ENCODE measurements at places on chromosomes 5 and 9.

DNA sequence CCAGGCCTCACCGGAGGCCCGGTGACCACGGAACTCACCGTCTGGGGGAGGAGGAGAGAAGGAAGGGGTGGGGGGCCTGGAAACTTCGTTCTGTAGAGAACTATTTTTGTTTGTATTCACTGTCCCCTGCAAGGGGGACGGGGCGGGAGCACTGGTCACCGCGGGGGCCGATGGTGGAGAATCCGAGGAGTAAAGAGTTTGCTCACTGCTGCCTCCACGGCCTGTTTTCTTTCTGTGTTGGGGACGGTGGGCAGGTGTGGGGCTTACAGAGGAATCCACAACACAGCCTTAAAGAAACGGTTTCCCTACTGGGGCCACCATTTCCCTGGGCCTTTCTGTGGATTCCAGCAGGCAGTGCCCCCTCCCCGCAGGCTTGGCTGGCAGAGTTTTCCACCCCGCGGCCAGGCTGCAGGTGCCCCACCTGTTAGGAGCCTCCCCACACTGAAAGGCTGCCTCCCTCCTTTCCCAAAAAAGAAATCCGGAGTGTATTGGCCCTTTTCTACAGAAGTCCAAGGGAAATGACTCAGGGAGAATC, 80.8 kb downstream of the NTNG2 start:
- no peak for DNase-seq

DNA sequence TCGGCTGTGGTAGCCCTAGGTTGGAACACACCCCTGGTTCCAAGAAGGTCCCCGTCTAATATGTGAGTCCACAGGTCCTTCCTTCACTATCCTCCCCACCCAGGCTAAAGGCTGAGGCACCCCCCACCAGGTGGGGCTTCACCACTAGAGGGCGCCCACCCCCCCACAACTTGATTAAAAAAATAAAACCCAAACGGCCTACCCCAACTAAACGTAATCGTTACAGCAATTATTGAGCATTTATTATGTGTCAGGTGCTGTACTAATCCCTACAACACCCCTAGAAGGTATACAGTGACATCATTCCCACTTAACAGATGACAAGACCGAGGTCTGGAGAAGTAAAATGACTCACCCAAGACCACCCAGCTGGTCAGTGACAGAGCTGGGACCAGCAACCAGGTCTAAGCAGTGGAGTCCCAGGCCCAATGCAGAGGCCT, 65.0 kb downstream of the FGF18 start:
- DNase-seq: peak; percentile 23

- no peak for DNase-seq
These were observed 24.9 kb downstream of the VAV2 start for GRCh38 chr9:133967024-133967741.

- DNase-seq: no peak
These were observed 40.2 kb downstream of the RGS3 start for GRCh38 chr9:113503613-113504211.

DNA sequence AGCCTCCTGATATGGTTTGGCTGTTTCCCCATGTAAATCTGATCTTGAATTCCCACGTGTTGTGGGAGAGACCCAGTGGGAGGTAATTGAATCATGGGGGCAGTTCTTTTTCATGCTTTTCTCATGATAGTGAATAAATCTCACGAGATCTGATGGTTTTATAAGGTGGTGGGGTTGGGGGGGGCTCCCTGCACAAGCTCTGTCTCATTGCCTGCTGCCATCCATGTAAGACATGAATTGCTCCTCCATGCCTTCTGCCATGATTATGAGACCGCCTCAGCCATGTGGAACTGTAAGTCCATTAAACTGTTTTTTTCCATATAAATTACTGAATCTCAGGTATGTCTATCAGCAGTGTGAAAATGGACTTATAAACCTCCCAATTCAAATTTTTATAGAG, 12.8 kb downstream of the XRCC4 start:
- DNase-seq: no peak

- DNase-seq: no peak
These were observed 68.2 kb downstream of the DOCK2 start for GRCh38 chr5:169705322-169705721.

GRCh38 chr5:35158622-35159369, 71.5 kb downstream of the PRLR start:
- no peak for DNase-seq

GRCh38 chr9:84241817-84242373, 98.7 kb downstream of the SLC28A3 start:
- no peak for DNase-seq

- DNase-seq: no peak
These were observed 65.8 kb downstream of the MCCC2 start for GRCh38 chr5:71652803-71653543.

DNA sequence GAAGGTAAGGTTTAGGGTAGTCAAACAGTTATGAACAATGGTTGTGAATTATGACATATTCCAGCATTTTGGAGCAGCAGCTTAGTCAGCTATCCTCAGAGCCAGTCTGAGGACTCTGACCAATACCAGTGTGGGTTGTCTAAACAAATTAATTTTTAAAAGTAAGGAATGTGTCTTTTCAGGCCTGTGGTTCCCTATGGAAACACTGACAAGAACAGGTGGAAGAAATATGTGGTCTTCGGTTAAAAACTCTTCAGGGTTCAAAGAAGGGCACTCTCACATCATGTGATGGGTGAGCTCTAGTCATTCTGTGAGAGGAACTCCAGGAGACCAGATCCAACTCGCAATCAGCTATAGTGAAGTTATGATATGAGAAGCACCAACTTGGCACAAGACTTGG, 33.5 kb upstream of the ALDOB start:
- no peak for DNase-seq

GRCh38 chr5:15620501-15620900, 120.5 kb downstream of the FBXL7 start:
- DNase-seq: no peak

DNA sequence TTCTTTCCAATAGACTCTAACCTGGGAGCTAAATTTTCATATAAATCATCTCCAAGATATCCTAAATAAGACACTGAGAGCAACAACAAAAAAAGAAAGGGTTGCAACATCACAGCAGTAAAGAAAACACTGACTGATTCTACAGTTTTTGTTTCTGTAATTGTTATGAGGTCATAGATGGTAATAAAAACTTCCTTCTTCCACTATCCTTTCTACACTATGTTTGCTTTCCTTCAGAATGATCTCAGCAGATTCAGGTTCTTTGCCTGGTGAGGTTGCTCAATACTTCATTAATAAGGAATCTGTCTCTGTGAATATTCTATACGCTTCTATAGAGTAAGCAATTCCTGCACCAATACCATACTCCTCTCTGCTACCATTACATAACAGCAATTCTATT, 835.6 kb upstream of the GRAMD2B start:
- DNase-seq: no peak

DNA sequence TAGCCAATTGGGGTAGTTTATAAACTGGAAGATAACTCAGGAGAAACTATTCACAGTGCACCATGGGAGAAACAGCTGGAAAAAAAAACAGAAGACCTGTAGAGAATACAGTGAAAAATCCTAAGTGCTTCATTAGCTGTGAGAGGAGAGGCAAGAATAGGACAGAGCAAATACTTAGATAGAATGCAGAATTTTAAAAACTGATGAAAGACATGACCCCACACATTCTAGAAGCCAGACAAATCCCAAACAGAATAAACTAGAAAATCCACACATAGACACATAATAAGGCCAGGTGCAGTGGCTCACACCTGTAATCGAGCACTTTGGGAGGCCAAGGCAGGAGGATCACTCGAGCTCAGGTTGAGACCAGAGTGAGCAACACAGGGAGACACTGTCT, 7.5 kb upstream of the FAM151B start:
- no peak for DNase-seq

DNA sequence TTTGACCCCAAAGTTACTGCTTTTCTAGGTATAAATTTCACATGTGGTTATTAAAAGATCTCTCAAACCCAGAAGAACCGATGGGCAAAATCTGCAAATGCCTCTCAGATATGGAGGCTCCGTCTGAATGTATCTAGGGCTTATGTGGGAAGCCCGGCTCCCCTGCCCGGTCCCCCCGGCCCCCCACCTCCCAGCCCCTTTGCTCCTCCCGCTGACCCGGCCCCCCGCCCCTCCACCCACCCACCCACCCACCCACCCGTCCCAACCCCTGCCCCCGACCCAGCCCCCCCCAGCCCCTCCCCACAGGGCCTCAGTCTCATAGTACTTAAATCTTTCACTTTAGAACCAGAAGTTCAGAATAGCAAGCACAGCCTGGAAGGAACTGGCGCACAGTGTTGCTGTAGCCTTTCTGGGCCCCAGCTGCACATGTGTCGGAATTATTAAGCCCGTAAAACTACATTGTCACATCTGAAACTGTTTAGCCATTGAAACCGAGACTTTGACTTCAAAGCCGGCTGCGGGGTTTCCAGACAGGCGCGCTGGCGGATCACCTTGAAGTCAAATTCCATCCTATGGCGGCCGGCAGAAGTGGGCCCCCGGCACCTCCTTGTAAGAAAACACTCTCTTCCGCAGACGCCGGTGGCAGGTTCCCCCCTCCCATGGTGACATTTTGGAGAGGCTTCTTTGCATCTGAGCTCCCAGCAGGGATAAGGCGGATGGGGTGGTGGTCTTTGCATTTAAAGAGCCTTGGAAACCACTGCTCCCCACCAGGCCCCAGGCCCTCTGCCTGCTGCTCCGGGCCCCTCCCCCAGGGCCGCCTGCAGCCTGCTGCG, 12.8 kb downstream of the NKD2 start:
- DNase-seq: no peak

DNA sequence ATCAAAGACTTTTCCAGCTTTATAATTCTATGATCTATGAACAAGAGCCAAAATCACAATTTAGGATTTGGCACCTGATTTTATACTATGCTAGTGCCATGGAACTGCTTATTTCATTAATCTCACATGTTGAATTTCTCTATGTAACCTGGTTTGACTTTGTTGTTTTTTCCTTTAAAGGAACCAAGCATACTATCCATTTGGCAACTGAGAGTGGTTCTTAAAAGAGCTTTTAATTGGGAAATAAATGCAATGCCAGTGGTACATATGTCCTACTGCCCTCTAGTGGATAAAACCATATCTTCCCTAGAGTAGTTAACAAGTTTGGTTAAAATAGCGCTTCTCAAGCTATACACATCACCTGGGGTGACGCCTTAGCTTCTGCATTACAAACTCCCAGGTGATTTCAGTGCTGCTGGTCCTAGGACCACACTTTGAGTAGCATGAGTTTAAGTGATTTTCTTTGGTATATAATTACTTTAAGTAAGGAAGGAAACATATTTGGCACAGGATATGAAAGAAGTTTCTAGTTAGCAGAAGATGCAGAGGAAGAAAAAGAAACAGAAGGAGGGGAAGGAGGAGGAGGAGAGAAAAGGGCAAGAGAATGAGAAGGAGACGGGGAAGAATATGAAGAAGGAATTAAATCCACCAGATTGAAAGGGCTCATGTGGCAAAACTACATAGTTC, 56.8 kb downstream of the FGF10 start:
- DNase-seq: no peak

DNA sequence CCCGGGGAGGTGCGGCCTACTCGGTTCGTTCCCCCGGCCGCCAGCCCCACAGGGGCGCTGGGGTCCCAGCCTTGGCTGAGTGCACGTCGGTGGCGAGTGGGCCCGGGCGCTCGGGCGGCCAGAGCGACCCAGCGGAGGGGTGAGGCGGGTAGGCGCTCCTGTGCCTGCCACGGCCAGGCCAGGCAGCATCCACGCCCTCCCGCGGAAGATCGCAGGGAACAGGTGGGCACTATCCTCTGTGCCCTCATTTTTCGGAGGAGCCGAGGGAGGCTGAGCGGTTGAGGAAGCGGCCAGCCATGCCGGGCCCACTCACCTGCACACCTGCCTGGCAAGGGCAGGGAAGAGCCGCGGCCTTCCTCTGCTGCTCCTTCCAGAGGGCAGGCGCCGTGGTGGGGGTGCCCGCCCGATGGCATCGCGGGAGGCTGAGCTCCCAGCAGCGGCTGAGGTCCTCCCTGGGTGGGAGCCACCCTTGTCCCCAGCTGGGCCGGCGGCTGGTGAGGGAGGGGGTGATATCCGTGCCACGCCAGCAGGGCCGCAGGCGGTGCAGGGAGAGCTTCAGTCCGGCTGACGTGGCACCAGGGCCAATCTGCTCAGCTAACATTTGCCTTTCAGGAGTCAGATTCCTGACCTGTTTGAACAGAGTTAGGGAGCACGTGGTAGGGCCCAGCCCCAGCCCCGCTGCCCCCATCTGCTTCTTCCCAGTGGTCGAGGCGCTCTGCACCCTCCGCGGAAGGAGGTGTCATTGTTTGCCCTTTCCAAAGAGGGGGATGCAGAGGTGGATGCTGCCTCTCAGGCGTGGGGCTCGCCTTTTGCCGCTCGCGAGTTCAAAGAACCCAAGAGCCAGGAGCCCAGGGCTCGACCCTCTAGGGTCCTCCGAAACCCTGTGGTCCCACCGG, 1.6 kb upstream of the SEC16A start:
- DNase-seq: peak; percentile 31

DNA sequence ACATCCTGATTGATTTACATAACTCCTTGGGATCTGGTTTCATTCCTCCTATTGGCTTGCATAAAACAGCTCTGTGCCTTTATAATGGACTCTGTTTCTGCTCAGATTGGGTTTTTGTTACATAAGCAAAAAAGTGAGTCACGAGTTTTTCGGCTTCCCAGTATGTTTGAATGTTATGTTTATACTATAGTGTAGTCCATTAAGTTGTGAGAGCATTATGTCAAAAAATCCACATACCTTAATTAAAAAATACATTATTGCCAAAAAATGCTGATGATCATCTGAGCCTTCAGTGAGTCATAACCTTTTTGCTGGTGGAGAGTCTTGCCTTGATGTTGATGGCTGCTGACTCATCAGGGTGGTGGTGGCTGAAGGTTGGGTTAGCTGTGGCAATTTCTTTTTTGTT, 144.6 kb downstream of the CCDC171 start:
- DNase-seq: no peak

GRCh38 chr9:113941056-113941455, 64.9 kb downstream of the ZNF618 start:
- no peak for DNase-seq

- DNase-seq: no peak
These were observed 175.8 kb upstream of the GAS1 start for GRCh38 chr9:87122947-87123685.

GRCh38 chr9:96751815-96752214, 26.1 kb downstream of the ZNF510 start:
- DNase-seq: no peak

DNA sequence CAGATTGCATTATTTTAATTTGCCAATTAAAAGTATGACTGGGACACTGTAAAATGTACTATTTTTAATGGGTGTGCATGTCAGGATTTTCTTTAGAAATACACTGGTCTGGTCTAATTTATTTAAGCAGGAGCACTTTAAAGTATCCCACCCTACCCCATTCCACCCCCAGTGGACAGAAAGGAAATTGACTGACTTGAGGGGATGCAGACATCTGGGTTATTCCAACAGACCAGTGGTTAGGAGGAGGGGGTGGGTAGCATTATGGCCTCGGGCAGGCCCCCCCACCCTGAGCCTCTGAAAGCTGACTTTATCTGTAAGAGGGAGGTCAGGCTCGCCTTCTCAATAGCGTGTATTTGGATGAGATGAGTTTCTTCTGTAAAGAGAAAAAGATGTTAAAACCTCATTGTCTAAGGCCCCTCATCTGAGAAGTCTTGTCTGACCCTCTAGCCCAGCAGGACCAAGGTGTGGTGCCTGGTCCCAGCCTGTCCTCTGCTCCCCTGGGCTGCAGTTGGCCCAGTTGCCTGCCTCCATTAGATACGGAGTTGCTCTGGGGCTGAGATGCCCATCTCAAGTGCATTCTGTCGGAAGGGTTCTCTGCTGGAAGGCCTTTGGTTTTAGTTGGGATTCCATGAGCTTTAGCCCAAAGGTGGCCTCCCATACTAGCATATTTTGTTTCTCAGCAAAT, 4.4 kb downstream of the HNRNPAB start:
- DNase-seq: no peak

Data from effector CD8-positive, alpha-beta T cell (primary cell).